Inflammatory macrophage treated with lipopolysaccharide for 4 hours (primary cell): ENCODE measurements at places on chromosomes 6 and 20.

GRCh38 chr20:19737025-19737424 is 21.0 kb upstream of the RIN2 start:
- peak; percentile 94 for DNase-seq

GRCh38 chr6:42834056-42834455 is 45.4 kb upstream of the RPL7L1 start:
- no peak for DNase-seq

DNA sequence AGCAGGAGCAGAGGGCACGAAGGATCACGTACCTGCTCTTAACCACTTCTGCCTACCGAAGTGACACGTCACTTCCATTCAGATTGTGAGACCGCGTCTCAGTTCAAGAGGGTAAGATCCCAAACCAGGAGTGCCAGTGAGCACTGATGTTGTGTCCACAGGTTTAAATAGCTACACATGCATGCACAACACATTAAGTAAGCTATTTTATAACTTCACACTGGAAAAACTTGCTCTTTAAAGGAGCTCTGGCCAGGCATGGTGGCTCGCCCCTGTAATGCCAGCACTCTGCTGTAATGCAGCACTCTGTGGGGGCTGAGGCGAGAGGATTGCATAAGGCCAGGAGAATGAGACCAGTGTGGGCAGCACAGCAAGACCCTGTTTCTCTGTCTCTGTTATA is 21.1 kb downstream of the ABHD12 start:
- DNase-seq, result no peak

- peak; percentile 3 for DNase-seq
Measured at GRCh38 chr6:148250975-148251685, 91.5 kb upstream of the SASH1 start.

DNA sequence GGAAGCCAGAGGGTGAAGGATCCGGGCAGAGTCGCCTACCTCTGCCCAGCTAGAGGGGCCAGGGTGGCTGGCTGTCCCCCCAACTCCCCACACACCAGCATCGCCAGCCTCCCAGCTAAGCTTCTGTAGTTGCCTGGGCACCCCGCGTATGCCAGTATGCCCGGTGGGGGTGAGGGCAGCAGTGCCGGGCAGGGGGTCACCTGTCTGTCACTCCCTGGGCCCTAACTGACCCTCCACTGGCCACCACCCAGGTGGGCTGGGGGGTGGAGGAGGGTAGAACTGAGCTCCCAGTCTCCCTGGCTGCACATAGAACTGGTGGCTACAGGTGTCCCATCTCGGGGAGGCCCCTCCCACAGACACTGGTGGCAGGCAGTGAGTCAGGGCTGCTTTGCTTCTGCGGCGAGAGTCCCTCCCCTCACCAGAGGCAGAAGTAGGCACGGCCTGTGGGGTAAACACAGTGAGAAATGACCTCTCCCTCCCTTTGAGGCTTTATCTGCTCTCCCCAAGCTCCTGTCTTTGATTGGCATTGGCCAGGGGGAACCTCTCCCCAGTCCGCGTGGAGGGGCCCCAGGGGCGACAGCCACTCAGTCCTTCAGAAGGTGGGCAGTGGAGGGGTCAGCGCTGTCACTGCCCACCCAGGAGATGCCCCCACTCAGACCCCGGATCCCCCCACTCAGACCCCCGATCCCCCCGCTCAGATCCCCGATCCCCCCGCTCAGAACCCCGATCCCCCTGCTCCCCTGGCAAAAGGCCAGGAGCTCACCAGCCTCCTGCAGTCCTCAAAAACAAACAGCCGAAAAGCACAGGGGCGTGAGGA is 2.5 kb downstream of the NTSR1 start:
- peak; percentile 70 for DNase-seq

DNA sequence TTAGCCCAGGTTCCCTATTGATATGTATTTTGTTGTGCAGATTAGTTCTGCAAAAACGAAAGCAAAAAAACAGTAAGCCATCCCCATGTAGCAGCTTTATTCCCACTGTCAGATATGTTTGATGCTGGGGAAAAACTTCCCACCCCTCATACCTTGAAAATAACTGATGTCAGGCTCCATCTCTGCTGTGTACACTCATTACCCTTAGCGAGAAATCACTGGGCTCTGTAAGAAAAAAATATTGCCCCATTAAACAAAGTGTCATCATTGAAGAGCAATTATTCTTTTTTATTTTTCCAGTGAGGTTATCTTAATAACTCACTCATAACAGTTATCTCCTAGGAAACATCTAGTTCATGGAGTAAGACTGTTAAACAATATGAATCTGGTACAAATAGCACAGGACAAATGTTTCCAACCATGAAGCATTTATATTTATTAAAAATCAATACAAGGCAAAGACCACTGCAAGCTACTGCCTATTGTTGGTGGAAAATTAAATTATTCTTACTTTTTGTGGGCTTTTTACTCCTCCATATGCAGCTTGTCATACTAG is 268.8 kb downstream of the LMBRD1 start:
- no peak for DNase-seq

DNA sequence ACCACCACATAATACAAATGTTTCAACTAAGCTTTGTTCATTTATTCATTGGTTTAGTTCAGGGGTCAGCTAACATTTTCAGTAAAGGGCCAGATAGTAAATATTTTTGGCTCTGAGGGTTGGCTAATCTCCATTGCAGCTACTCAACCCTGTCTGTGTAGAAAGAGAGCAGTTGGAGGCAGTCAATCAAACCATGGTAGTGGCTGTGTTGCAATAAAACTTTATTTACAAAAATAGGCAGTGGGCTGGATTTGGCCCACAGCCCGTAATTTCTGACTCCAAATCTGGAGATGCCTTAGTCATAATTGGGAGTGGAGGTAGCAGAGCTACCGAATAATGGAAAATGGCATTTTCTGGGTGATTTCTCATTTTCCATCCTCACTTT is 242.5 kb upstream of the ZFP64 start:
- no peak for DNase-seq

- DNase-seq, result peak; percentile 20
Measured at GRCh38 chr6:162615016-162615705, 112.4 kb downstream of the PRKN start.

- DNase-seq, result no peak
Measured at GRCh38 chr20:43710370-43711044, 16.3 kb downstream of the GTSF1L start.

DNA sequence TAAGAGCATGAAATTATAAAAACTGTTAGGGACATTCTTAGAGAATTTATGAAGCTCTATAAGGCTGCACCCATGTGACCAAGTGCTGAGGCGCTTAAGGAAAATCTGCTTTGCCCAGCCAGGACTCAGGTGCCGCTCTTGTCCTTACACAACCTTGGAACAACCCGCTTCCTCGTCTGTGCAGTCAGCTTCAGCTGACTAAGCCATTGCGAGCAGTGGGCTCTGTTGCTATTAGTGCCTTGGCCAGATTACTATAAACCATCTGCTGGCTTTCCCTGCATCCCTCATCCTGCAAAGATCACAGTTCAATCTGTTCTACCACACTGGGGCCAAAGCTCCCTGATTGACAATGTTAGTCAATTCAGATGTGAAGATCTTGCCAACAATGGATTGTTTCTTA is 89.1 kb upstream of the E2F3 start:
- DNase-seq, result peak; percentile 12

DNA sequence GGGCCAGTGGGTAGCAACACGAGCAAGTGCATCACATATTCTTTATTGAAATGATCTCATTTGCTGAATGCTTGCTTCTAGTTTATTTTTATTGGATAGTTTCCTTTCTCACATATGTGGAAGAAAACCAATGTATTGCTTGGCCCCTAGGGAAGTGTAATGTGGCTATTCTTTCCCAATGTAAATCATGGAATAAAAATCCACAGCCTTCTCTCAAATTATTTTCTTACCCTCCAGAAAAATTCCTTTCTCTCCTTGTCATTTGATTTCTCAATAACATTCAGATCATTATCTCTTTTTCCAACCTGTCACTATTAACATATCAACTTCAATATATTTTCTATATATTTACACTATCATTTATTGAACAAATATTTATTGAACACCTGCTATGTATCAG is 51.9 kb upstream of the PTPRK start:
- no peak for DNase-seq

- DNase-seq, result no peak
Measured at GRCh38 chr20:48695738-48696137, 132.1 kb downstream of the PREX1 start.

- peak; percentile 7 for DNase-seq
Measured at GRCh38 chr20:38680500-38681306, 43.6 kb upstream of the SLC32A1 start.

DNA sequence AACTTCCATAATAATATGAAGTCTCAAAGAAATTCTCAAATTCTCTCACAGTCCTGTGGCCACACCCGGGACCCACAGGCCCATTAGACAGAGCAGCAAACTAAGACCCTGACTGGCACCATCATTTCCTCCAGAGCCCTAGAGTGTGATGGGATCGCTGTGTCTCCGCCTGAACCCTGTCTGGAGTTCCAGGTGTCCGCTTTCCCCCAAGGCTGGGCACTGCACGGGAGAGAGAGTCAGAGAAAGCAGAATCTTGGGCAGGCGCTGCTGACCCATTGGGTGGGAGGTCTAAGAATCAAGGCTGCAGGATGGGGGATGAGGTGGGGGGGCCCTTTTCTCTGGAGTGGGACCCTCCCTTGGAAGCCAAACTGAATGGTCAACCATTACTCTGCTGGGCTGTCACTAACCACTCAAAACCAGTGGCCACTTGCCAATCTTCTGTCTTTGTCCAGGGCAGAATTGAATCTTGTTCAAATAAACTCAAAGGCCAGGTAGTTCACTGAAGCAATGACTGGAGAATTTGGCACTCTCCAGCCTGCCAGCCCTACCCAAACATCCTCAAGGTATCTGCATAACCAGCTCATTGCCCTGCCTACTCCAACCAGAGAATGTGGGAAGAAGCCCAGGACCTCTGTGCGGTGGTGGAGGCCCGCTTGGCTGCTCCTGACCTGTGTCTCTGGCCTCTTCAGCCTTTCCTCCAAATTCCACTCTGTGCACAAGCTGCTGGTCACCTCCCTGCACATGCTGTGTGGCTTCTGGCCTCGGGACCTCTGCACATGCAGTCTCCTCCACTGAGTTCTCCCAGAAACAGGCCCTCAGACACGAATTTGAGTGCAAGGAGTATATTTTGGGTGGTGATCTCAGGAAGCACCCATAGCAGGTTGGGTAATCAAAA is 141.1 kb downstream of the CEBPB start:
- DNase-seq, result peak; percentile 66

- DNase-seq, result no peak
Measured at GRCh38 chr20:6959900-6960312, 192.4 kb downstream of the BMP2 start.

GRCh38 chr6:150547502-150548222 is 52.0 kb upstream of the PLEKHG1 start:
- no peak for DNase-seq

GRCh38 chr20:32056708-32057483 is 4.9 kb downstream of the HCK start:
- DNase-seq, result peak; percentile 78

GRCh38 chr6:2828629-2829028 is 13.0 kb downstream of the SERPINB1 start:
- DNase-seq, result no peak

DNA sequence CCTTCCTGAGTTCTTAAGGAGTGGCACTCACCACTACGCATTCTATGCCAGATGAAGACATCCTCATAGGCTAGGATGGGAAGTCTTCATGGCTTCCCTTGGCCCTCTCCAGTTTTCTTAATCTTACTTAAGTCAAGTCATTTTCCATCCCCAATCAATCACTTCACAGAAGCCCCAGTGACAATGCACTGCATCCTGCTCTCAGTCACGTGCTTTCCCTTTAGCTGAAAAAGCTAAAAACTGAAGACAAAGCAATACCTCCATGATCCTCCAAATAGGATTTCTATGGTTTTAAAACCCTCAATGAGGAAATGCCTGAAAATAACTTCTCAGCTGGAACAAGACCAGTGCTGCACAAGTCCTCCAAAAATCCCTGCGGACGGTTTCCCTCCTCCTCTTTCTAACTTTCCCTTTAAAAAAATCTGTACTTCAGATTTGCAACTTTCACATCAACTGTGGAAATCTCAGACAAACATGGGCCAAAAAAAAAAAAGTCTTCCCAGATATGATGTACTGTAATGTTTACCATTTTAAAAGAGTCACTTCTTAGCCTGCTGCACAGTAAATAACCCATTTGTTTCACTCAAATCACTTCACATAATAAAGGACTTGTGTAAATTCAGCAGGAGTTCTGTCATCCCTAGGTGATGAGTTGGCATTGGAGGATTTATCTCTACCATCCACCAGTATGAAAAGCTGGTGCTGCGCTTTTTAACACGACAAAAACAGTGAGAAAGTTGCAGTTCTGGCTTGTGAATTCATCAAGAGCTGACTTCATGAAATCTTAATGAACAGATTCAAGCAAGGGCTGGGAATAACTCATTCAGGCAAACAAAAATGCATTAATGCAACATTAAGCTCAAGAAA is 590.0 kb upstream of the NOX3 start:
- no peak for DNase-seq

- no peak for DNase-seq
Measured at GRCh38 chr6:74931558-74931957, 274.3 kb downstream of the COL12A1 start.

DNA sequence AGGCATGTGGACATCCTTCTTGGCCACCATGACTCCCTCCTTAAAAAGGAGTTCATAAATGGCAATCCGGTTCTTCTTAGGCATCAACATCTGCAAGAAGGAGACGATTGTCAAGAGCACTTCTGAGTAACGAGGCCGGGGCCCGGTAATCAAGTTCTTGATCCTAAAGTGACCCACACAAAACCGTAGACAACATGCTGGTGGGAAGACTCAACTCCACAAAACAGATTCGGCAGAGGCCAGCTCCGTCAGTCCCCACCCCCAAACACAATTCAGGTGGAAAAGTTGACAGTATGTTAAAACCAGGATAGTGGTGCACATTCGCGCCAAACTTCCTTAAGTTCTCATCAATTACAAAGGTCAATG is 754 bp downstream of the RPS10 start:
- DNase-seq, result peak; percentile 2

DNA sequence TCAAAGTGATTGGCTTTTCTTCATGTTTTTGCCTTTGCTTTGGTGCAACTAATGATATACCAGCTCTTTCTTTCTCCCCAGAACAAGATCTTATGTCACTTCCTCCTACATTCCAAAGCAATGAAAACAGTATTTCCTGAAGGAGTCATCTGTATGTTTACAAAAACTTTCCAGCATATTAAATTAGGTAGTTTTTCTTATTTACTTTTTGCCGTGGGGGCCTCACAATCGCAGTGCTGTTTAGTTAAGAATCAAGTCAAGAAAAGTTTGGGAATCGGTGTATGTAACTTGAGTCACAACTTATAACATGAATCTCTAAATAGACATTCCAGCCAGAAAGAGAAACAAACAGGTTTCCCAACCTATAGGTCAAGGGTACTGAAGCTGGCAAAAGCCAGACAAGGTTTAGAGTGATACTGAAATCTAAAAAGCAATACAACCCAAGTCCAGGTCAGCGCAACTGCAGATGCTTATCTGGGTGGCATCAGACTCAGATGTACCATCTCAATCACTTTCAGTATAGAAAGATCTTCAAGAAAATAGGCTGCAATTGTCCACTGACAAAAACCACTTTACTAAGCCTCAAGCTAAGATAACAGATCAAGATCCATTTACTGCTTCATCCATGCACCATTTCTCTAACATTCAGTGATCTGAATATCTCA is 63.6 kb downstream of the IPCEF1 start:
- no peak for DNase-seq
